Articular chondrocyte of knee joint (primary cell): ENCODE measurements at places on chromosomes 16 and 17. TPM values are rescaled to one million over a fixed set of nuclear protein-coding genes. Genes with fewer than 3 reads are reported as not detected.

Gene GFOD2
- 11.6 and 12.6 TPM in 2 replicates for total RNA-seq

Gene USP7
- total RNA-seq: 56.9 and 59.6 TPM in 2 replicates

Gene RNF157
- total RNA-seq: 0.26 and 0.76 TPM in 2 replicates

Gene ATP2A3
- 3.7 and 3.9 TPM in 2 replicates for total RNA-seq

Gene CDH15
- total RNA-seq: 0.22 and 0.39 TPM in 2 replicates

Gene GRB7
- total RNA-seq: 0.32 and 0.78 TPM in 2 replicates

Gene PRSS22
- not detected in 2 replicates for total RNA-seq

Gene GGA3
- 11.9 and 15.3 TPM in 2 replicates for total RNA-seq

Gene GLP2R
- total RNA-seq: 0.13 and 0.22 TPM in 2 replicates

Gene KRTAP9-3
- total RNA-seq: not detected in 2 replicates

Gene RND2
- total RNA-seq: 0.54 and 0.78 TPM in 2 replicates

Gene CDT1
- total RNA-seq: 5.4 and 7.6 TPM in 2 replicates

Gene OR3A2
- total RNA-seq: 0.26 TPM in 1 of 2 replicates, not detected in the other

Gene SKAP1
- total RNA-seq: not detected in 2 replicates

Gene KRT12
- not detected in 2 replicates for total RNA-seq

Gene QRICH2
- 2.3 and 2.4 TPM in 2 replicates for total RNA-seq

Gene VPS4A
- total RNA-seq: 22.9 and 27.0 TPM in 2 replicates

Gene ABCC12
- total RNA-seq: under 0.01 TPM in 1 of 2 replicates, not detected in the other

Gene ABCC11
- total RNA-seq: 0.13 and 0.43 TPM in 2 replicates

Gene ELMO3
- total RNA-seq: 0.11 and 0.13 TPM in 2 replicates

Gene GUCY2D
- total RNA-seq: not detected in 2 replicates

Gene TEN1
- total RNA-seq: 16.2 and 20.1 TPM in 2 replicates

Gene C16orf54
- total RNA-seq: not detected in 2 replicates

Gene PSKH1
- total RNA-seq: 15.2 and 15.4 TPM in 2 replicates
